Mammary epithelial cell (primary cell): ENCODE measurements at places on chromosomes 3 and 15. TPM values are rescaled to one million over a fixed set of nuclear protein-coding genes. Genes with fewer than 3 reads are reported as not detected.

Gene PLA2G4D
- 0.19 TPM in 1 of 2 replicates, not detected in the other for total RNA-seq

Gene SPATA16
- not detected for total RNA-seq

Gene HCLS1
- 2.7 and 2.8 TPM in 2 replicates for total RNA-seq

Gene THPO
- total RNA-seq: not detected in 2 replicates

Gene PYDC2
- total RNA-seq: not detected in 2 replicates

Gene JAGN1
- total RNA-seq: 30.4 and 32.3 TPM in 2 replicates

Gene NTRK3
- not detected in 2 replicates for total RNA-seq

Gene B3GALNT1
- 18.2 TPM for total RNA-seq

Gene SCN11A
- total RNA-seq: not detected in 2 replicates

Gene CHRM5
- total RNA-seq: not detected in 2 replicates

Gene PCOLCE2
- total RNA-seq: 1.7 and 2.8 TPM in 2 replicates

Gene GOLGA6A
- total RNA-seq: not detected

Gene ARNT2
- 0.42 and 0.51 TPM in 2 replicates for total RNA-seq

Gene EPHA3
- total RNA-seq: 0.67 TPM

Gene VEPH1
- 0.83 TPM for total RNA-seq

Gene SLC25A20
- 9.2 and 11.3 TPM in 2 replicates for total RNA-seq

Gene SCG5
- total RNA-seq: 1.8 and 3.6 TPM in 2 replicates

Gene MESP2
- total RNA-seq: 0.31 TPM in 1 of 2 replicates, not detected in the other

Gene GPR27
- 0.21 and 0.56 TPM in 2 replicates for total RNA-seq

Gene GOLGA8S
- total RNA-seq: not detected

Gene DPPA2
- total RNA-seq: not detected

Gene PIF1
- total RNA-seq: 0.83 TPM

Gene C3orf70
- total RNA-seq: 0.05 TPM in 1 of 2 replicates, not detected in the other

Gene KLHL25
- total RNA-seq: 7.7 and 7.8 TPM in 2 replicates

Gene PLA1A
- total RNA-seq: not detected in 2 replicates

Gene TUSC7
- total RNA-seq: not detected

Gene NANOGP8
- not detected in 2 replicates for total RNA-seq

Gene ZDHHC19
- total RNA-seq: not detected in 2 replicates

Gene RPL35A
- 318 TPM for total RNA-seq

Gene TBC1D5
- total RNA-seq: 35.0 and 49.2 TPM in 2 replicates
